ENCODE measurements at places on chromosomes 3 and 15.

DNA sequence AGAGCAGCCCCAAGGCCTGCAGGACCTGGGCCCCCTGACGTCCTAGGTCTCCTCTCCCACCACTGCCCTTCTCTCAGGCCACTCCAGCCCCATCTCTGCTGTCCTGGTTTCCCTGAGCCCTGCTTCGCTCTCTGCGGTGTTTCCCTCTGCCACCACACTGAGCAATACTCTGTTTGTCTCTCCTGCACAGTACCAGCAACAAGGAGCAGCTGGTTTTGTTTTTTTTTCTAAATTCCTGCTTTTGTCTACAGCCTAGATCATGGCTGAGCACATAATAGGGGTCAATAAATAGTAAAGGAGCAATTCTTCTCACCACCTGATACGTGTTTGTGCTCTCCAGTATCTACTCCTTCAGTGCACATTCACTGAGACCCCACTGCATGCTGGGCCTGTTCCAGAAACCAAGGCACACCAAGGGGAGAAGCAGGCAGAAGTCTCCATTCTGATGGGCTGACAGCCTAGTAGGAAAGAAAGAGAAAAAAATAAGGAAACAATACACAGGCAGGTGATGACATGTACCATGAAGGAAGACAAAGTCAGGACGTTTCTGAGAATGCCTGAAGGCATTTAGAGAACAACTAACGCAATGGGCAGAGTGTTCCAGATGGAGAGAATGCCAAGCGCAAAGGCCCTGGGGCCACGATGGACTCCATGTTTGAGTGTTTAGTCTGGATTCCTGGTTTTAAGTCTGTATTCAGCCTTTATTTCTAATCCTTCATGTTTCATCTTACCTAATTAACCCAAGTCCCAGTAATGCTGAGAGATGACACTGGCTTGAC, 6.0 kb upstream of the ACAD9 start:
- no peak for DNase-seq

GRCh38 chr15:39312984-39313383, 267.9 kb upstream of the THBS1 start:
- DNase-seq = peak; percentile 5

- DNase-seq = no peak
Observed at GRCh38 chr3:1591327-1592028, 498.7 kb downstream of the CNTN6 start.

DNA sequence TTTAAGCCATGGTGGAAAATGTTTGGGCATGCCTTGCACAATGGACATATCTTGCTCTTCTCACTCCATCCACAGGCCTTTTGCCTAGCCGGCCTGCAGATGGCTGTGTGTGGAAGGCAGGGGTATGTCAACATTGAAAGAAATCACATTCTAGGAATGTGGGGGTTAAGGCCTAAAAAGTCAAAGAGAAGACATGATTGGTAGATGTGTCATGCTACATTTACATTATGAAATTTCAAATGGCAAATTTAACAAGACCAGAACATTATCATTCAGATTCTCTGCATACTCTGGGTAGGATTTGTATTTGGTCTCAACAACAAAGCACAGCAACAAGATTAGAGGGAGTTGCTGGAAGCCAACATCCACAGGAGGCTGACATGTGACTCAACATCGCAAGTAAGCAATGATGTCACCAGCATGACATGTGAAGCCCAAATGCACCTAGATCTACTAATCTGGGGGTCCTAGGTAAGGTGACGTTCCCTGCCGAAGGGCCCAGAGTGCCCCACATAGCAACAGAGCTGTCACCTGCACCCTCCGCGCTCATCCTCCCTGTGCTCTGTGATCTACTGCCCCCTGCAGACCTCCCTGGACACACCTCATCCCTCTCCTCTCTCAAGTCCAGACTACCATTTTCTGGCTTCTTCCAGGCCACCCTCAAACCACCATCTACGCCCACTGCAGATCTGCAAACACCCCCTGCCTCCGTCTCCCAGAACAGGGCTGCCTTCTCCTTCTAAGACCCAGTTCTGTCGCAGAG, 39.4 kb downstream of the CLDN18 start:
- DNase-seq = no peak

DNA sequence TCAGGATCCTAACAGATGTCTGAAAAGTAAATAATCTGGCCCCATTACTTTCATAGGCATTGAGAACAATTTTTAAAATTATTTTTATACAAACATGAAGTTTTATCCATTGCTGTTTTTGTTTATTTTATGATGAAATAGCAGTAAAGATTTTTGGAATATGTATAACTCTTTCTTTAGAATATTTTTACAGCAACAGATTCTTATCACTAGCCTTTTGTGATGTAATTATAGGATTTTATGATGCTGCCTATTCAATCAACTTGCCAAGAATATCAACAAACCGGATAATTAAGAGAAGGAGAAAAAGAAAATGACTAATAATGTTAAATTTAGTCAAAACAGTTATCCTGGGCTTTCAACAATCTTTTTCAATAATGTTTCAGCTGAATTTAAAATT, 386.3 kb downstream of the ZIC1 start:
- DNase-seq = no peak

- no peak for DNase-seq
Observed at GRCh38 chr3:134991472-134992010, 196.5 kb downstream of the EPHB1 start.

DNA sequence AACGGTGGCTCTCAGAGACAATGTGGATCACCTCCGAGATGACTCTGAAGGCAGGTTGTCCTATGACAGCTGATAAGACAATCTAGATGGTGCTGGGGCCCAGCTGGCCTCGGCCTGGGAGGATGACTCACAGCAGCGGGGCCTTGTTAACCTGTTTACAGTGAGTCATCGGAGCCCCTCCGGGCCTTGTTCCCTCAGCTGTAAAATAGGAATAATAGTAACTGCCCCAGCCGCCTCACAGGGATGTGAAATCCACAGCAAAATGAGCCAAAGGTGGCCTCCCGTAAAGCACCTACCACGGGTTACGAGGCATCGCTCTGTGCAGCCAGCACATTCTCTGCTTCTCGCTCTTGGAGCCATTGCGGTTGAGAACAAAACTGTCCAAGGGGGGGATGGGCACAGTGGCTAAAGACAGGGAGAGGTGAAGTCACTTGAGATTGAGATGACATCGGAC, 88.6 kb upstream of the RASGRF1 start:
- no peak for DNase-seq

- no peak for DNase-seq
Observed at GRCh38 chr3:122060040-122060698, 5.0 kb downstream of the CD86 start.
